ENCODE measurements at places on chromosomes 3 and 15. TPM values are rescaled to one million over a fixed set of nuclear protein-coding genes. Genes with fewer than 3 reads are reported as not detected.
A peak's percentile ranks its signal among the peaks of the same experiment; 100 is the strongest.

- DNase-seq, result no peak
These were observed at the start of gene MYO5C for GRCh38 chr15:52295421-52296001. Gene MYO5C (minus strand): TSS chr15:52295804. CDS start chr15:52295636, 168 bp downstream.

- no peak for DNase-seq
These were observed 28.1 kb upstream of the COL6A6 start for GRCh38 chr3:130488769-130489450.

DNA sequence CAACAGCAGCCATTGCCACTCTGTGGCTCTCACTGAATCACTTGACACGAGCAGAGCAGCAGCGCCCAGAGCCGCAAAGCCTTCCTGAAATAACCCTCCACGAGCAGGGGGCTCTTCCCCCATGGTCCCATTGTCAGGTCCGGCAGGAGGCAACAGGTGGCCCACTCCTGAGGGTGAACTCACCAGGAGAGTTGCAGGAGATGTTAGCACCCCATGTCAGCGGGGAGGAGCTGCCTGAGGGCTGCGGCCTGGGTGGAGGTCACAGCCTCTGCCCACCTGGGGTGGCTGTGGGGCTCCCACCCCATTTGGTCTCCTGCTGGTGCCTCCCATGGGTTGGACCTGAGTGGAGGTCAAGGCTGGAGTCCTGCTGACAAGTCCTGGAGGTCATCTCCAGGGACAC lies 12.3 kb upstream of the C3orf22 start:
- DNase-seq, result no peak

GRCh38 chr3:107450254-107450893 lies 72.4 kb upstream of the BBX start:
- peak; percentile 50 for DNase-seq

- DNase-seq, result peak; percentile 94
These were observed 15.2 kb downstream of the GNAI2 start for GRCh38 chr3:50251220-50251619.

DNA sequence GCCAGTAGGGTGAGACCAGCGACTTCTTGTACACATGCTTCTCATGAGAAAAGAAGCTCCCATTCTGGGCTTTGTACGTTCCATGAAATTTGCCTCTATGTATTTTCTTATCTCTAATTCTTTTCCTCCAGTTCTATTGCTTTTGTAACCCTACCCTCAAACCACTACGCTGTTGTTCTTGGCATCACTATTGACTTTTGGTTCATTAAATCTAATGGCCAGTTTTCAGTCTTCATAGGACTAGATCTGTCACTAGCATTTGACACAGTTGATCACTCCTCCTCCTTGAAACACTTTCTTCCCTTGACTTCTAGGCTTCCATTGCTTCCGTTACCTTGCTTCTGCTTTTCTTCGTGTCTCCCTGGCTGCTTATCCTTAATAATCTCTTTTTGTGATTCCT lies 121.7 kb upstream of the GOLGA6L4 start:
- DNase-seq, result no peak

DNA sequence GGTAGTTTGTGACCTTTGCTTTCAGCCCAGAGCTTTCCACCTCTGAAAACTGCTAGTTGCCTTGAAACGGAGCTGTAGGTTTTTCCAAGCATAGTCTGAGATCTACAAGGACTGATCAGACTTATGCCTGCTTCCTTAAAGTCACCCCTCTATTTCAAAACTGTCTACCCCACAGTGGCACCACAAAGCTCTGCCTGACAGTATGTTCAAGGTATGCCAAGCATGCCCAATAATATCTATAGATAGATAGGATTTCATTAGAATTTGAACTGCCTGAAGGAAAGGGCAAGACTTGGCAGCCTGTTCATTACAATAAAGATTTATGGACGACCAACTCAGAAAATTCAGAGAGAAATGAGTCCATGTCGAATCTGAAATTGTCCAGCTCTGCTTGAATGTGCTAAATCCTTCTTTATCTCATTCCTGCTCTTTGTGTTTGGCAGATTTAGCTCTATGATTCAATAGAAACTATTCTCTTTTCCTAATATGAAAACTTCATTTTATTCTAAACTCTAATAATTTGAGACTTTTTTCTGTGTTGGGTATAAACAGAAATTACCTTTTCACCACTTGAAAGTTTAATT lies 227.6 kb upstream of the TBC1D5 start:
- no peak for DNase-seq

DNA sequence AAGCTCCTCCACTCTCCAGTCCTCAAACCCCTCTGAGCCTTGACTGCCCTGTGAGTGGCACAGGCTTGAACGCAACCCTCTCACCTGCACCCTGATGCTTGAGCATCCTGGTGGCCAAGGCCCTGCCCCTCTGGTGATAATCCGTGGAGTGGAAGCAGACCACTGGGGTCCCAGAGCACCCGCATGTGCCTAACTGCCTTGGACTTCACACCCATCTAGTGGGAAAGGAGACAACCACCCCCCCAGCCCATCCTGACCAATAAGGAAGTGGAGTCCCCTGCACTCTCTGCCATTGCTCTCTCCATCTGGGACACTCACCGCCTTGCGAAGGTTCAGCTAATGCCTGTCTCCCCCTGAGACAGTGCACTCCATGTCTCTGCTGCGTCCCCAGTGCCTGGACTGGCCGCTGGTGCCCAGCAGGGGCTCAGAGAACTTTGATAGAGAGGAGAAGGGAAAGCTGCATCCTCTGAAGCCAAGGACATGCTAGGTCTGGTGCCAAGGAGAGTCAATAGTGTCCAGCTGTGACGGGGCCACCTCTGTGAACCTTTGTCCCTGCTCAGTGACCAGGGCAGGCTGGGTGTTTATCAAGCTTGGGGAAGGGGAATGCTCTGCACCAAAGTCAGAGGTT lies 3.4 kb downstream of the KLF15 start:
- DNase-seq, result no peak

- DNase-seq, result no peak
These were observed 187.4 kb downstream of the MECOM start for GRCh38 chr3:169475978-169476698.

DNA sequence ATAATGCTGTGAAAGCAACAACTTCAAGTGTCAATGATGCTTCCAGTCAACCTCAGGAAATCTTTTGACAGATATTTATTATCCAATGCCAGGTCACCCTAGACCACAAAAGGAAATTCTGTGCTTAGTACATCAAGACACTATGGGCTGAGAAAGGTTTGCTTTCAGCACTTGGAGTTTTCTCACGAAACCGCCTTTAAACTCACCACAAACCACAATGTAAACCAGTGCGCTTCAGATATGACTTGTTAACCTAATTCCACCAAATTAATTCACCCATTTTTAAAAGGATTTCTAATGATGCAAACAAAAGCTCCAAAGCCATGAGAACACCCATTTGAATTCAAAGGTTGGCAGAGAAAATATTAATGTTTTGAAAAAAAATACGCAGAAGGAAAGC lies 292.9 kb upstream of the NR2F2 start:
- peak; percentile 68 for DNase-seq

- DNase-seq, result no peak
These were observed 447.7 kb upstream of the WNT5A start for GRCh38 chr3:55934771-55935170.

DNA sequence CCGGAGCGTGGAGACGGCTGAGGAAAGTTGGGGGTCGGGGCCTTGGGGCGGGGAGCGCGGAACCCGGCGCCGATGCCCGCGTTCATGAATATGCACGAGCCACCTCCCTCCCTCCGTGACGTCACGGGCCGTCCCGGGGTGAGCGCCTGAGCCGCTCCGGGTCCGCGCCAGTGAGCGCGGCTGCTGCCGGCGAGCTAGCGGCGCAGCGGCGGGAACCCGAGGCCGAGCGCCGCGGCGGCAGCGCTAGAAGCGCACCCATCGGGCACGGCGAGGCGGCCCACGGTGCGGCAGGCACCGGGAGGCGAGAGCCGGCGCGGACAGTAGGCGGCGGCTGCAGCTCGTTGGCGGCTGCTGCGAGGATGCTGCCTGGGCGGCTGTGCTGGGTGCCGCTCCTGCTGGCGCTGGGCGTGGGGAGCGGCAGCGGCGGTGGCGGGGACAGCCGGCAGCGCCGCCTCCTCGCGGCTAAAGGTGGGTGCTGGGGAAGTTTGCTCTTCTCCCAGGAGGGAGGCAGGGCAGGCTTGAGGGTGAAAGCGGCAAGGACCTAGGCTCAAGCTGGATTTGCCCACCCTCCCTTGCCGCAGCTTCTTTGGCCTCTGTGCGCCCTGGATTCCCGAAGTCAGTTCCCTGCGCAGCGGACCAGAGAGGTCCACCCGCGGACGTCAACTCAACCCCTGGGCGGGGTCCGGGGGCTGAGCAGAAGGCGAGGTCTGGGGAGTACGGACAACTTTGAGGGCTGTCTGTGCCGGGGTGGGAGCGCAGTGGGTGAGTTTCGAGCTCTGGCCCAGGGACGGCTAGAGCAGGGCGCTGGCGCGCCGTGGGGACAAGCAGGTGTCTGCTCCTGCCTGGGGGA lies at the start of gene CLSTN2:
CLSTN2 (plus strand) TSS at position 170 of the 850 bp plus-strand sequence.
- no peak for DNase-seq

- peak; percentile 32 for DNase-seq
These were observed 69.4 kb downstream of the FEM1B start for GRCh38 chr15:68346979-68347378.

DNA sequence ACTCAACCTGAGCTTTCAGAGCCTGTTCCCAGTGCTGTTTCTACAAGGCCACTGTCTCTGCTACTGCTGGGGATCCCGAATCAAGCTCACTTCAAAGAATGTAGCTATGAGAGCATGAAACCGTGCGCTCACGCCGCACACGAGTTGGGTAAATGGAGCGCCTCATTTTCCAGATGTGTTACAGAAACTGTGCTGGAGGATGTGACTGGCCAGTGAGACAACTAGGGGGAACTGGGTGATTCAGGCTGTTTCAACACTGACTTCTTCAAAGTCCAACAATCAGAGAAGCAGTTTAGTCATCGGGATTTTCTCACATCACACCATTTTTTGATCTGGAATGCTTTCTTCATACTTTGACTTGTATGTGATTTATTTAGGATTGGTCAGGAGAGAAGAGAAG lies 3.5 kb downstream of the ZNF710 start:
- DNase-seq, result peak; percentile 99

DNA sequence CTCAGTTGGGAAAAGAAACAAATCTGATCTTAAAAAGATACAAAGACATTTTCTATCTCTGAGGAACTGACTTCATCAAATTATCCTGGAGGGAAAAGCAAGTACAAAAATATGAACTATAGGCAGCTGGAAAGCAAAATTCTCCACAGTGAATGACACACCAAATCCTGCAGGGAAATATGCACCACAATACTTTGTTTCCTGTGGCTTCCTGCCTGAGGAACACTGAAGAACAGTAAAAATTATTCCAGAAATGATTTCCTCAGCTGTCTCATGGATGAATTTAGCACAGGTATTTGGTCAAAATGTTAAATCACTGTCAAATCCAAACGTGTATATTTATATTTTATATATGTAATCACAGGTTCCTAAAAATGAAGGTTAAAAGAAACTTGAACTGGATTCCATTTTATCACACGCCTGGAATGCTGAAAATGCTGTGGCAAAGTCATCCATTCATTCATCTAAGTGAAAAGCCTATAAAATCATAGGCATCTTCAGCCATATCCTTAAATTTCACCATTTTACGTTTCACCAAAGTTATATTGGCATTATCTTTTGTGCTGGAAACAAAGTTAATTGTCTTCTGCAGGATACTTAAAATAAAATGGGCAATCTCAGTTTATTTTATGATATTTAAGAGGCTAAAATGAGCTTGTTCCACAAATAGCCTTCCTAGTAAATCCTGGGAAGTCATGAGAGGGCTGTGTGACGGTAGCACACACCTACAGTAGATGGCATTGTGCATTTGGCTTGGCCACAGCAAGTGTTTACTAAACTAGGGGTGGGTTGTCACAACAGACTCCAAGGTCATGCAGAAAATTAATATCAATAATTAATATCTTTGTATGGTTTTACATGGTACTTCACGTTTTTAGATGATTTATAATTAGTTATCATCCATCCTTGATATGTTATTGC lies 19.3 kb upstream of the TSC22D2 start:
- no peak for DNase-seq

DNA sequence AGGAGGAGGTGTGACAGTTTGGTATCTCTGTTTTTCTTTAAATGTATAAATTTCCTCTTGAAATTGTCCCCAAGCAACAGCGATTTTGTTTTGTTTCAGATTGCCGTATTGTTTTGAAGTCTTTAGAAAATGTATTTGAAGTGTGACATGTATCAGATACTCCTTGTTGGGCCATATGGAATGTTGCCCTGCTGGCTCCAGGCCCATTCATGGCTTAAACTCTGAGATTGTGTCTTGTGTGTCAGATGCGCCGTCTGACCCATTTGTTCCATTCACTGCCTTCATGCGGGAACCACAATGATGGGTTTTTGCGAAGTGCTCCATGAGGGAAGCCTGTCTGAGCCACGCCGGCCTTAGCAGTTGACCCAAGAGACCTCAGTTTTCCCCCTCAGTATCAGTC lies 75.2 kb upstream of the ADAMTSL3 start:
- DNase-seq, result no peak

DNA sequence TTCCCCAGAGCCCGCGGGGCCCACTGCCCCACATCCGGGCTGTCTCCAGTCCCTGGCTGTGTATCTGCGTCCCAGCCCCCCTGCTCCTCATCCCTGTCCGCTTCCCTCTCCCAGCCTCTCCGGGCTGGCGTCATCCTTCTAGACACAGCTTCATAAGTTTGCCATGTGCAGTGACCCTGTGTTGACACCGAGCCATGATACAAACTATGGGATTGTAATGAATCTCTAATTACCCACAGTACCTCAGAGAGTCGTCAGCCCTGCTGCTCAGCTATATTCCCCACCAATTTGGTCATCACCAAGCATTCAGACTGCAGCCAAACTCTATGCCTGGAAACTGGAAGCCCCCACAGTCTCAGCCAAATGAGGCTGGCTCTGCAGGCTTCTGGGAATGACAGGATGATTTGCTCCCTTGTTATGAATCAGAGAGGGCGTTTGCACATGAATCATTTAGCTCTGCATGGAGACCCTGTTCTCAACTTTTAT lies 466.1 kb upstream of the ATP11B start:
- no peak for DNase-seq

The PIERCE2 gene
- total RNA-seq, result 0.36 TPM

The SLC9C1 gene
- total RNA-seq, result not detected

The FEZF2 gene
- not detected for total RNA-seq

Measured in IMR-90 (cell line).